Activated T-helper 1 cell treated with anti-CD3 and anti-CD28 coated beads, Interleukin-2, amount 50 U/mL, for 16 hours (primary cell): ENCODE measurements at places on chromosomes 7 and 10.

DNA sequence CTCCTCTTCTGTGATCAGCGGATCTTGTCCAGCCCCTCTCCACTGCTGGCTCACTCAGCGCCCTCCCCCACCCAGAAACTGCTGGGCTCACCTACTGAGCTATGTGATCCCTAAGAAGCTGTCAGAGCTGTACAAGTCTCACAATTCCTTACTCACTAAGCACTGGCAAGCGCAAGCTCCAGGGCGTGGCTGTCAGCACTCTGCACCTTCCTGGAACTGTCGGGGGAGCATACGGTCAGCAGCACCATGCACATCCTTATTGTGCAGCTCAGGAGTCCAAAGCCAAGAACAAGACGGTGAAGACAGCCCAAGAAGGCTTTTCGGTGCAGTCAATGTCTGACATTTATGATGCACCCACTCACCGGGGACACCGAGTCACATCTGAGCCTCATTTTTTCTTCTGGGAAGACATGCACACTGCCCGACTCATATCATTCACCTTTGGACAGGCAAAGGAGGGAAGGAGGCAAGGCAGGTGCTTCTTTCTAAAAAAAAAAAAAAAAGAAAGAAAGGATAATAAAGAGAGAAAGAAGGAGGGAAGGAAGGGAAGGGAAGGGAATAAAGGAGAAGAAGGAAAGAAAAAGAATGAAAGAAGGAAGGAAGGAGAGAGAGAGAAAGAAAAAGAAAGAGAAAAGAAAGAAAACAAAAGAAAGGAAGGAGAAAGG lies 56.3 kb downstream of the ASB13 start:
- DNase-seq = no peak

GRCh38 chr10:66258693-66259092 lies 667.1 kb upstream of the LRRTM3 start:
- DNase-seq = no peak

- no peak for DNase-seq
Measured at GRCh38 chr7:139035586-139036353, at the start of gene ZC3HAV1L. TSS of gene ZC3HAV1L (minus strand) at chr7:139036042. CDS start at chr7:139036017, 25 bp downstream.

DNA sequence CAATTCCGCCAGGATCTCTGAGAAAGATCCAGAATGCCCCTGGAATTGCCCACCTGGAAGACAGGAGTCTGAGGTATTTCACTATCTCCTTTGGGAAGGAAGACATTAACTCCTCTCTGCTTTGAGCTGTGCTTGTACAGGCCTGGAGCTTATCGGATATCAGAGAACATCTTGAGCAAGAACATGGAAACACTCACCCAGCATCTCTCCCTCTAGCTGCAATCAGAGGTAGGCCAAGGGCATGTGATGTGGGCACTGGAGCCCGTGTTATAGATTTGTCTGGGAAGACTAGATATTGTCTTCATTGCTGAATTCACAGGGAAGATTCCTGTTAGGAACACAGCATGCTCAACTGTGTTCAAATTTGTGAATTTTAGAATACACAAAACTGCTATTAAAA lies 233.9 kb downstream of the PHF14 start:
- no peak for DNase-seq

DNA sequence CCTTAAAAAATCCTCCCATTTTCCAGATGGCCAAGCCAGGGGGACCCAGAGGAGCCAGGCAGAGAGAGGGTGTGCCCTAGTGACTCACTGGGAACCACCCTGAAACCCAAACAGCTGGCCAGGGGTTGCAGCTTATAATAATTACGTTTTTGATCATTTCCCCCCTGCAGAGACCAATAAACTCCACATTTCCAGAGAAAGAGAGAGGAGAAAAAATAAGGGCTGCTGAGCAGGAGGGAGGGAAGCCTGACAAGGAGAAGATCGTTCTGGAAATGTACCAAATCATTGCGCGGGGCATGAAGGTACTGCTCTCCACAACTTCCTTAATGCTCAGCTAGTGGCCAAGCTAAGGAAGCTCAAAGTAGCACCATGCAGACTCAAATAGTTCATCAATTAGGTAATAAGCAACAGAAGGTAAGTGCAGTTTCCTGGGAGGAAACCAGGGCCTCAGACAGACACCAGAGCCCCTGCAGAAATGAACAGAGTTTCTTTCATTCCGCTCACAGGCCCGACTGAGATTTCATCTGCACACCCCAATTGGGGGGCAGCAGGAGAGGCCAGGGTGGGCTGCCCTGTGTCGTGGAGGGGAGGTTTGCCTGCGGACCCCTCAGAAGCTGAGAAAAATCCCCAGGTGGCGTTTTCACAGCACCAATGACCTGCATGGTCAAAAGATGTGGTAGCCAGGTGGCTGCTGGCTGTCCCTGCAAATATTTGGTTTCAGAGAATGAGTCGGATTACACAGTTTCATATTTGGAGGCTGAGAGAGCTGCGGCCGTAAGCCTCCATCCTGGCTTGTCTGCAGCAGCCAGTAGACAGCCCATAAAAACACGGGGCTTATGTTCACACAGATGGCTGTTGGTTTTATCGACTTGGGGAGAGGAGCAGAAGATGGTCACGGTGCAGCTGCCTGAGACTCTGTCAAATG lies 153.2 kb upstream of the LYZL2 start:
- DNase-seq = no peak

DNA sequence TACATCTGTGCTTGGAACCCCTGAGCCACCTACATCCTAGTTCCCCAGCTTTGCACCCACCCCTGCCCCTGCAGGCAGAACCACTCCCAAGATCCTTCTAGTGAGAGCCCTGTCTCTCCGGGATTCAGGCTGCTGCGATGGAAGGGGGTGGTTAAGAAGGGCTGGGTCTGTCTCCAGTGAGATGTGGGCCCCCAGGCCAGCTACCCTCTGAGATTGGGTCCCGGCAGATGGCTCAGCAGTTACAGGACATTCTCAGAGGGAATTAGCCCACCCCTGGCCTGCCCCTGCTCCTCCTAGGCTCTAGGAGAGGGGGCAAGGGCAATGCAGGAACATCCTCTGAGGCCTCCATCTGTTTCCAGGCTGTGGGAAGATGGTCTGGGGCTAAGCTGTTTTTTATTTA lies 27.7 kb downstream of the SLC29A3 start:
- DNase-seq = no peak

DNA sequence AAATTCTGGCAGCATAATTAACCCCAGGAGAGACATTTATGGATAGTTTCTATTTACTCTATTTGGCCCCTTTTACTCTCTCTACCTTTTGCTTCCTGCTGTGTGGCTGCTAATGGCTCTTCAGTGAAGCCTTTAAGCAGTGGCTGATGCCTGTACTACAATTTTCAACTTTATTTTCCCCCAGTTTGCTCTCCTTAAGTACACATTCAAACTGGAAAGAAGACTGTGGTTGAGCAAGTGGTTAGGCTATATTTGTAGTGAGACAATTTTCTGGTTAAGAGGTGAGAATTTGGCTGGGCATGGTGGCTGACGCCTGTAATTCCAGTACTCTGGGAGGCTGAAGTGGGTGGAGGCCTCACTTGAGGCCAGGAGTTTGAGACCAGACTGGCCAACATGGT lies 8.5 kb upstream of the RSBN1L start:
- no peak for DNase-seq

DNA sequence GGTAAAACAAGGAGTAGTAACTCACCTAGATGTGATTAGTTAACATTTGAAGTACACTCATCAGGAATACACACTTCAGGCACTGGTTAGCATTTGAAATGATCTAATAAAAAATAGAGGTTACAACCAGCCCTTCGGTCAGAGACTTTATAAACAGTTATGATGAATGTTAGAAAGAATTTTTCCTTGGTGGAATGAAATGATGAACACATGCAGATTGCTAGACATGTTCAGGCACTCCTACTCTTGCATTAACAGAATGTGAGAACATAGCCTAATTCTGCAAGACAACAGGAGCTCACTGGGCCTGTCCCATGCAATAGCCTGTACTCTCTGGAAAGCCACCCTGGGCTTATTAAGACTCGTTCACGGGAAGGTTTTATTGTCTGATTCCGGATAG lies 47.3 kb upstream of the TECTB start:
- no peak for DNase-seq
